ENCODE measurements at places on chromosomes 3 and 15.
A peak's percentile ranks its signal among the peaks of the same experiment; 100 is the strongest.

GRCh38 chr15:90571063-90571541 is 41.4 kb downstream of the CRTC3 start:
- peak overlapping the region; percentile 51 for H3K27ac ChIP-seq
- no peaks in the 10 kb centered on the region for H3K27me3 ChIP-seq
- no peak for DNase-seq
- peaks cover 42% of the 10 kb centered on the region for H3K4me1 ChIP-seq
- no peak overlapping the region for H3K4me3 ChIP-seq

DNA sequence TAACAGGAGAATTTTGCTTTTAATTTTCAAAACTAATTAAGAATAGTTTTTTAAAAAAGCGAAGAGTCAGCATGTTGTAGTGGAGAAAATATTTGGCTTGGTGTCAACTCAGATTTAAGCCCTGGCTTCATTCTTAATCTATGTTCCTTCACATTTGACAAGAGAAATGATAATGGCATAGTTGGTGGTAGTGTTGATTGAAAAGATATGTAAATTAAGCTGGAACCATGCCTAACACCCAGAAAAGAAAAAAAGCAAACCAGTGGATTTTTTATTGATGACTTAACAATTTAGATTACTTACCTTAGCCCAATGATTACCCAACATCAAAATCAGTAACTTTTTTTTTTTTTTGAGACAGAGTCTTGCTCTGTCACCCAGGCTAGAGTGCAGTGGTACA is 27.4 kb downstream of the TCAIM start:
- H3K4me3 ChIP-seq: no peak overlapping the region
- DNase-seq: no peak
- peaks cover 4% of the 10 kb centered on the region for H3K36me3 ChIP-seq
- H3K4me1 ChIP-seq: peaks cover 18% of the 10 kb centered on the region
- H3K27ac ChIP-seq: no peak overlapping the region

GRCh38 chr15:43325039-43325684 is 5.2 kb downstream of the LCMT2 start:
- no peak overlapping the region for H3K27ac ChIP-seq
- peaks cover 25% of the 10 kb centered on the region for H3K4me1 ChIP-seq

GRCh38 chr3:99410789-99411311 is 227.5 kb upstream of the COL8A1 start:
- H3K4me3 ChIP-seq: no peak overlapping the region
- no peaks in the 10 kb centered on the region for H3K27me3 ChIP-seq
- no peaks in the 10 kb centered on the region for H3K4me1 ChIP-seq
- no peak for DNase-seq

DNA sequence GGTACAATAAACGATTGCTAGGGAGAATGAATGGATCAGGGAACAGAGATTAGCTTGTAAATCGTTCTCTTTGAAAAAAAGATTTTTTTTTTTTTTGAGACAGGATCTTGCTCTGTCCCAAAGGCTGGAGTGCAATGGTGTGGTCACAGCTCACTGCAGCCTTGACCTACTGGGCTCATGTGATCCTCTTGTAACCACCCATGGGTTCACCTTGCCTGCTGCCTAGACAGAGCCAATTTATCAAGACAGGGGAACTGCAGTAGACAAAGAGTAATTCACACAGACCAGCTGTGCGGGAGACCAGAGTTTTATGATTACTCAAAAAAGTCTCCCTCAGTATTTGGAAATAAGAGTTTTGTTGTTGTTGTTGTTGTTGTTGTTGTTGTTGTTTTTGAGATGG is 39.6 kb downstream of the METTL6 start:
- H3K4me3 ChIP-seq: no peak overlapping the region
- no peak overlapping the region for H3K27ac ChIP-seq
